ENCODE measurements at places on chromosomes 3 and 15. TPM values are rescaled to one million over a fixed set of nuclear protein-coding genes. Genes with fewer than 3 reads are reported as not detected.

Gene FBN1
- 0.43 TPM for total RNA-seq

Gene PLA1A
- 0.19 TPM for total RNA-seq

DNA sequence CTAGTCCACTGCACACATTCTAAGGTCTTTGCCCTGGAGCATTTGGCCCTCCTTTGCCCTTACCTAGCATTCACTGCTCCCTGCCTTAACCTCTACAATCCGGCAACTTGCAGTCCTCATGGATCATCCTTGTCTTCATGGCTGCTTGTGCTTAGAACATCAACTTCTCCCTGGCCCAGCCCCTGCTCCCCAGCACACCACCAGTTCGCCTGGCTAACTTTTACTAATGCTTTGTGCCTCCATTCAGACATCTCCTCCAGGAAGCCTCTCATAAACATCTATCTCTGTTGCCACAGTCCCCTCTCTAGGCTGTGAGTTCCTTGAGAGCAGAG is 57.1 kb downstream of the AAGAB start:
- DNase-seq: no peak

- no peak for DNase-seq
These were observed 21.8 kb downstream of the MGLL start for GRCh38 chr3:127800508-127800907.

GRCh38 chr3:135528413-135529015 is 437.0 kb upstream of the PPP2R3A start:
- DNase-seq: no peak

DNA sequence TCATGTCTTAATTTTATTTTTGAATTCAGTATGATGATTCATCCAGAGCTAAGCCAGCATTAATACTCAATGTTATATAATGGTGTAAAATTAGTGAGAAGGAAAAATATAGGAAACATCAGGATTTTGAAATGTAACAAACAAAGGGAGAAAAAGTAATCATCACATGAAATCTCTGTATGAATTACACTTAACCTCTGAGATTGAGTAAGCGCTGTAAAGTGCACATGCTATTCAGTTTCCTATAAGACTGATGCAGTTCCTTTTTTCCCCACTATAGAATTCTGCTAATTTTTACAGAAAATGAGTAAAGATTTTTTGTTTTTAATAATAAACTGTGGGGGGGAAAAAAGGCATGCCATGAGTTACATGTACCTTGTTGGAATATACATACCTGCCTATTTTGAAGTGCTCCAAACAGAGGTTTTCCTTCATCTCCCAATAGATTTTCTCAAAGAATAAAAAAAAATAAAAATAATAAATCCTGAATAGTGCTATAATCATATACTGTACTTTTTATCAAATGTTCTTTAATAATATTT is 64.0 kb upstream of the TTBK2 start:
- DNase-seq: no peak

DNA sequence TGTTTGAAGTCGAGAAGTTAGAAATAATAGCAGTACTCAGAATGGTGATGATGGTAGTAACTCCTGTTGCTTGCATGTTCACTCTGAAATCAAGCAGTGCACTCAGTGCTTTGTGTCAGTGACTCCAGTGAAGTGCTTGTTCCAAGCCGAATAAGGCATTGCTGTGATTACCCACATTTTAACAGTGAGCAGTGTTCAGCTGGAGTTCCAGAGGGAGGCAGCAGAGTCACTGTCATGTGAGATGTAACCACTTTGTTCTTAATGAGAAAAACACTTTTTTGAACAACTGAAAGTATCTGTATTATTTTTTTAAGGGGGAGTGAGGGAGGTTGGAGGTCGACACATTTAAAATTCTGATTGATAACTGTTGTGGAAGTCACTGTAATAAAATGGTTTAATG is 3.7 kb downstream of the MDFIC2 start:
- no peak for DNase-seq
